ENCODE measurements at places on chromosomes 16 and 17.

GRCh38 chr16:23734176-23734893 lies 20.5 kb upstream of the CHP2 start:
- no peak for DNase-seq

DNA sequence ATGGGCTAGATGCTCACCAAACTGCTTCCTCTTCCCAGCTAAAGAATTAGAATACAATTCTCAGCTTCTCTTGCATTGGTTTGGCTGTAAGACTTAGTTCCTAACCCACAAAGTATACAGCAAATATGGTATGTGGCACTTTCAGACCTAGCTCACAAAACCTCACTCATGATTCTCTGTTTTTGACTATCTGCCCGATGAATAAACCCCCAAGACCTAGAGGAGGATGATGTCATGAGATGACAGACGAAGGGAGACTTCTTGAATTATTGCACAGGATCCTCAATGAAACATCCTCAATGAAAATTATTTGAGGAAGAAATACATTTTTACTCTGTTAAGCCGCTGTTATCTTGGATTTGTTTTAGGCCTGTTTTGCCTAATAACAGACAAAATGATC lies 14.3 kb downstream of the CNOT1 start:
- peak; percentile 15 for DNase-seq

DNA sequence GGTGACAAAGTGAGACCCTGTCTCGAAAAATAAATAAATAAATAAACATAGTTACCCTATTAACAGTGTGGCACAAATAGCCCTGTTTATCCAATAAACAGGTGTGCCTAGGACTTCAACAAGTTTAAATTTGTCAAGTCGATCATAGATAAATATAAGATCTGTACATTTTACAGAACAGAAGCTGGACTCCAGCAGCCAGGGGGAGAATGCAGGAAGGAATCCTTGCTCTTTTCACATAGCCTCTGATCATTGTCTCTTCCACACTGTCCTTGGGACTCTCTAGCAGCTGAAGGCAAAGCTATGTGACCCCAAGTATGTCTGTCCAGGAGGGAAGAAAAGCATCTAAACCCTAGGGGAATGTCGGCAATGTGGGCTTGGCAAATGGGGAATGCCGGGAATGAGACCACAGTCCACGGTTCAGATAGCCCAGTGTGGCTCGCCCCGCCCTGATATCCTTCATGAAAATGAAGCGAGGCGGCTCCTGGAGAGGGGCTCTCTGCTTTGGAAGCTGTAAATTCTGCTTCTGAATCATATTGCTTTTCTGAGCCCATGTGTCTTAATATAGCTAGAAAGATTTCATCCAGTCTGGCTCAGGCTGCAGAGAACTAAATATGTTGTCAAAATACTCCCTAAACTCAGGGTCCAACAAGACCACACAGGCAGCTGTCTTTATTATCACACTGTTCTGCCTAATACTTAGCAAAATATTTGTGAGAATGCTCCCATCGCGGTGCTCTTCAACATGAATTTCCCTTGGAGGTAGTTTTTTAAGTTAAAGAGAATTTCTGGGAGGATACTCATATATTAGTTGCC lies 24.9 kb upstream of the GRB2 start:
- no peak for DNase-seq

GRCh38 chr17:63399856-63400255 lies 46.2 kb downstream of the CYB561 start:
- no peak for DNase-seq

DNA sequence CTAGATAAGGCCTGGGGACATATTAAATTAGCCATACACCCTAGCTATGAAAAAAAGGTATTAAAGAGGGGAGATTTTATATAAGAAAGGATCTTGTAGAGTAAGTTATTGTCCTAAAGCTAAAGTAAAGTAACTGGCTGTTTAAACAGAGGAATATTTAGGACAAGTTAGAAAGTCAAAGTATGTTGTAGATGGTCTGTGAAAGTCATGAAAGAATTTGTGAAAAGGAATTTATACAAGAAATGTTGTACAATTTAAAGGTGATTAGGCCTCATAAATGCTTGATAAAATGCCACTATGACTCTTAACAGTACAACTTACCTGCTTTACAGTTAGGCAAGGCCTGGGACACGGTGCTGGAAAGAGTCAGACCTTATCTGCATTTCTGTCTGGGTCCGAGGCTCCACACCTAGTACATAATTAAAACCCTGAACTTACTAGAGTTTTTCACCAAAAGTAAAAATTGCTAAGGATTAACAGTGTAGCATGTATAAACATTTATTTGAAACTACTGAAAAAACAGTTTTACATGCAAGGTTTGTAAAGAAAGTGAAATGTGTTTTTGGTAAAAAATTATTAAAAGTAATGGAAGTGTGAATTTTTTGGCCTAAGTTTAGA lies 445.3 kb upstream of the TOM1L1 start:
- no peak for DNase-seq

DNA sequence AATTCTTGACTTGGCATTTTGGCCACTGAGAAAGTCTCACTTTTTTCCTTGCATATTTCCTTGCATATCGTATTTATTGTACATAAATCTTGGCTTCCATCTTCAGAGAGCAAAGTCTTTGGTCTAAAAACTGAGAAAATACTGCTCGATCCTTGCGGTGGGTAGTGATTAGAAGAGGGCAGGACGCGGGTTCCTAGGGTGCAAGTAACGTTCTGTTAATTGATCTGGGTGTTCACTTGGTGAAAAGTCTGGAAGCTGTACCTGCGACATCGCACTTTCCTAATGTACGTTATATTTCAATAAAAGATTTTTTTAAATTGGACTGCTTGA lies 758 bp upstream of the UBALD2 start:
- no peak for DNase-seq

GRCh38 chr16:85455534-85455933 lies 157.6 kb upstream of the GSE1 start:
- DNase-seq, result no peak

GRCh38 chr16:29927070-29927905 lies 1.3 kb upstream of the KCTD13 start:
- no peak for DNase-seq

DNA sequence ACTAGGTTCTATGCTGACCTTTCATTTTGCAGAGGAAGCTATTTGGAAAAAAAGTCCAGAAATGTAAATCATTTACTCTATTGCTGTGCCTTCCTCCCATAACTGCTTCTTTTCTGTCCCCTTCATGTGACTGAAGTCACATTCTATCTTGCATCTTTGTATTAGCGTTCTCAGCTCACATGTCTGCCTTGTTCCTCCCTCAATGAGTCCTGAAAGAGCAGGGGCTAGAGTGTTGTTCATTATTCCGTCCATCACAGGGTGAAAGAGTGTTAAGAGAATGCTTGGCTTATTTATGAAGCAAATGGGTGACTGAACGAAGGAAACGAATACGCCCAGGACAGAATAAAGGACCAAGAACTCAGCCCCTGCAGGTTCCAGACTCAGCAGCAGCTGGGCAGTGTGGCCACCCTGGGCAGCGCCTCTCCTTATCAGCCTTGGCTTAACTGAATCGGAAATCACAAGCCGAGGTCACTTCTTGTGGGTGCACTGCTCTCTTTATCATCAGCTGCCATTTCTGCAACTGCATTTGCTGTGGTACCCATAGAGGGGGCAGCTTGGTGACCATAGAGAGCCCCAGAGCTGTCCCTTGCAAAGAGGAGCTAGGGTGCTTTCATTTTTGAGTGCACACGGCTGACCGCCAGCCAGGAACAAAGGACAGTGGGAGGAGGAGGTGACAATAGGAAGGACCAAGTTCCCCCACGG lies 1.8 kb upstream of the PIK3R6 start:
- peak; percentile 40 for DNase-seq

DNA sequence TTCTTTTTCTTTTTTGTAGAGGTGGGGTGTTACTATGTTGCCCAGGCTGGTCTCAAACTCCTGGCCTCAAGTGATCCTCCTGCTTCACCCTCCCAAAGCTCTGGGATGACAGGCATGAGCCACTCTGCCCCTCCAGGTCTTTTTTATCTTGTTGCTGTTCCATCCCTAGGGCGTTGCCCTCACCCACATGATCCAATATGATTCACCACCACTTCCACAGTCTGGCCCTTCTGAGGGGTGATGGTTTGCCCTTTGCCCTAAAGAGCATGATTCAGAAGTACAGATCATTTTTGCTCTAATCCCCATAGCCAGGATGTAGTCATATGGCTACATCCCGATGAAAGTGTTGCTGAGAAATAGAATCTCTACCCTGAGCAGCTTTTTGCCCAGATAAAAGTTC lies 18.8 kb downstream of the STX4 start:
- peak; percentile 88 for DNase-seq

DNA sequence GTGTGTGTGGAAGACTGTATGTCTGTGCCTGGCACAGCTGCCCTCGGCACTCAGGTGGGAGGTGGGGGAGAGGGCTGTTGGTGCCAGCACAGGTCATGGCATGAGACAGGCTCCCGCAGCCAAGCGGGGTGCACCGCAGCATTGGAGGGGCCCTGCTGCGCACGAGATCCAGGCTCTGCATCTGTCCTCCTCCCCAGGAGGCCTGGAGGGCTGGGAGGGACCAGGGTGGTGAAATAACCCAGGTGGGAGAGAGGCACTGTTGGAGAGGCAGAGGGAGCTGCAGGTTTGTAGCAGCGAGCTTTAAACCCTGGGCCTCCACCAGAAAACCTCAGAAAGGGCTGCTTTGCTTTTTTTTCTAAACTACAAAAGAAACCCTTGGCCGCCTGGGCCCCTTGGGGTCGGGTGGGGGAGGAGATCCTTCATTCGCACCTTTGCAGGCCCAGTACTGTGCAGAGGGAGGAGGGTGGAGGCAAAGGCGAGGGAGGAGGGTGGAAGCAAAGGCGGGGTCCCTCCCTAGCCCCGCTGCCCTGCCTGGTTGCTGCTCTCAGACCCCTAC lies 241.7 kb downstream of the SEC14L1 start:
- no peak for DNase-seq

DNA sequence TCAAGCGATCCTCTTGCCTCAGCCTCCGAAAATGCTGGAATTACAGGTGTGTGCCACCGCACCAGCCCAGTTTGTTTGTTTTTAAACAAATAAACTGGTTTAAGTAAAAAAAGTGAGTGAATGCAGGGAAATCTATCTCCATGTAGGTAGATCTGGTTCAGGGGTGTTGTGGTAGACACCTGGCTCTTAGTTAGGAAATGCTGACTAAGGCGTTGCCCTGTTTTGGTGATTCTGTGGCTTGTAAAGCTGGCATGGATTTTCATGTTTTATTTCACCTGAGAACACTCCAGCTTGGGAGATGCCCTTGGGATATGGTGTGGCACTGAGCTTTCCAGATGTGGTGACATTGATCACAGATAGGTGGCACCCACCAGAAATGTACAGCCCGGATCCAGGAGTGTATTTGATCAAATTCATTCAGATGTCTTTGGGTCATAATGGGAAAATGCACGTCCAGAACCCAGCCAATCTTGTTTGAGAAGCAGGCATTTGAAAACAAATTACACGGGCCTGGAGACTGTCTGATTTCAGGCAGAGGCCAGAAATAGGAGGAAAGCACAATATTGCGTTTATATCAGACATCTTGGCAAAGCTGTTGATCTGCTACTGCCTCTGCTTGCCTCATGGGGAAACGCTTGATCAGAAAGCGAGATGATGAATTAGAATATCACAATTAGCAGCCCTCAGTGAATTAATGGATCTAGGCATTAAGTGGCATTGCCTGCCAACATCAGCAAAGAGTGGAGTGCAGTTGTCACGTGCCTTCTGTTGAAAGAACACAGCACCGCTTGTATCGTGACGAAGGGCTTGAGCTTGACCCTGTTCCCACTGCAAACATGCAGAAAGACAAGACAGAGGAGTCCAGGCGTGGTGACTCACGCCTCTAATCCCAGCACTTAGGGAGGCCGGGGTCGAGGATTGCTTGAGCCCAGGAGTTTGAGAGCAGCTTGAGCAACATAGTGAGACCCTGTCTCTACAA lies 7.3 kb upstream of the IL34 start:
- no peak for DNase-seq

DNA sequence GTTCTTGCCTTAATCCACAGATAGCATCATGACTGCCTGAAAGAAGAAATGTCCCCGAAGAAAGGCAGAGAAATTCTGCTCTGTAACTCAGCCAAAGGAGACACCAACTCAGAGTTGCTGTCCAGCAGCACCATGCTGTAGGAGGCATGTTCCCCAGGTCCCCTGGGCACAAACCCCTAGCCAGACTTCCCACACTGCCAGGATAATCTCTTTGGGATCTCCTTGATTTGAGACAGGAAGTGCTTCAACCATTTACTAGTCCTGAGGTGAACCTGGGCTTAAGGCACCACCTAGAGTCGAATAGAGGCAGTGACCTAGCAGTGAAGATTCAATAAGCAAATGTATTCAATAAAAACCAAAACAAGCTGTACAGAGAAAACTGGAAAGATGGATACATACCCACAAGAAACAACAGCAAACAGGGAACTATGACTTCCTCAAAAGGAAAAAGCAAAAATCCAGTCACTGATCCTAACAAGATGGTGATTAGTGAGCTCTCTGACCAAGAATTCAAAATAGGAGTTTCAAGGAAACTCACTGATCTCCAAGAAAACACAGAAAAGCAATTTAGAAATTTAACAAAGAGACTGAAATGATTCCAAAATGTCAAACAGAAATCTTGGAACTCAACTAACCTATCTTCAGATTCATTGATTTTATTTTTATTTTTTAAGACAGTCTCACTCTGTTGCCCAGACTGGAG lies 5.7 kb downstream of the OR4D2 start:
- no peak for DNase-seq

- no peak for DNase-seq
Measured at GRCh38 chr17:37190493-37190892, 185.3 kb upstream of the C17orf78 start.

- peak; percentile 58 for DNase-seq
Measured at GRCh38 chr17:44077595-44077909, 7.0 kb downstream of the G6PC3 start.

- no peak for DNase-seq
Measured at GRCh38 chr17:51846566-51846965, 311.9 kb downstream of the CA10 start.

GRCh38 chr17:72362376-72363088 lies 241.7 kb downstream of the SOX9 start:
- no peak for DNase-seq

DNA sequence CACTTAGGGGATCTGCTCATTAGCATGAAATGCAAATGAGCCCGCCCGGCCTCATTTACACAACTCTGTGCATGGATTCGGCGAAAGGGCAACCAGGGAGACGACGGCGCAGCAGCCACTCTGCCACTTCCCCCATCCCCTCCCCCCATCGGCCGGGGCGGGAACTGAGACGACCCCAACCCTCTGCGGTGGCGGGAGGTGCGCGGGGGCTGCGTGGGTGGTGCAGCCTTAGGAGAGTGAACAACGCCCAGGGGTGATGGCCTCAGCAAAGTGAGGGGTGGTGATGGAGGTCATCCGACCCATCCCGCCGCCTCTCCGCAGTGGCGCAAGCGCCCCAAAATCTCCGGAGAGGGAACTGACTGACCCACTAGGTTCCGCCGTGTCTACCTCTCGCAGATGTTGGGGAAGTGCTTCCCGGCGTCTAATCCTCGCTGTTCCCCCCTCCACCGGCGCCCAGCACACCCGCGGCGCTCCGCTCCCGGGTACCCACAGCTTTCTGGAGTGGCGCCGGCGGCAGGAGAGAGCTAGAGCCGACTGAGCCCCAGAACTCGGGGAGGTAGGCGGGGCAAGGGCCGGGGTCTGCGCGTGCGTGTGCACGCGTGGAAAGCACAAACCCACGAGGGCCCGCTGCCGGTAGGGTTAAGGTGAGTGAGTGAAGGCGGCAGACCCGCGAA lies 1.4 kb upstream of the CACNA1G start:
- peak; percentile 64 for DNase-seq

GRCh38 chr16:28524681-28525171 lies 14.0 kb downstream of the NUPR1 start:
- peak; percentile 46 for DNase-seq

GRCh38 chr16:47715442-47716083 lies 254.4 kb downstream of the PHKB start:
- DNase-seq, result no peak

- no peak for DNase-seq
Measured at GRCh38 chr16:21986692-21987246, 14.1 kb downstream of the PDZD9 start.

- no peak for DNase-seq
Measured at GRCh38 chr17:8148560-8148959, 3.6 kb downstream of the PER1 start.

Measured in suppressor macrophage treated with lipopolysaccharide for 4 hours (primary cell).